Stimulated activated CD4-positive, alpha-beta T cell treated with anti-CD3 and anti-CD28 coated beads, Interleukin-1b, Interleukin-23, amount 100 ng/mL, for 1 hour (primary cell): ENCODE measurements at places on chromosomes 5 and 9.
A peak's percentile ranks its signal among the peaks of the same experiment; 100 is the strongest.

- DNase-seq = no peak
Measured at GRCh38 chr5:172730981-172731679, 39.9 kb downstream of the DUSP1 start.

GRCh38 chr5:122532035-122532434 is 220.0 kb downstream of the SNCAIP start:
- no peak for DNase-seq

GRCh38 chr5:78367318-78367991 is 7.0 kb downstream of the SCAMP1 start:
- no peak for DNase-seq

- DNase-seq = no peak
Measured at GRCh38 chr9:23651051-23651450, 175.0 kb downstream of the ELAVL2 start.

GRCh38 chr5:163841-164240 is 27.5 kb upstream of the LRRC14B start:
- DNase-seq = no peak

- no peak for DNase-seq
Measured at GRCh38 chr5:50786073-50786472, 119.6 kb downstream of the PARP8 start.

- DNase-seq = no peak
Measured at GRCh38 chr9:120259100-120259499, 320.9 kb downstream of the CDK5RAP2 start.

DNA sequence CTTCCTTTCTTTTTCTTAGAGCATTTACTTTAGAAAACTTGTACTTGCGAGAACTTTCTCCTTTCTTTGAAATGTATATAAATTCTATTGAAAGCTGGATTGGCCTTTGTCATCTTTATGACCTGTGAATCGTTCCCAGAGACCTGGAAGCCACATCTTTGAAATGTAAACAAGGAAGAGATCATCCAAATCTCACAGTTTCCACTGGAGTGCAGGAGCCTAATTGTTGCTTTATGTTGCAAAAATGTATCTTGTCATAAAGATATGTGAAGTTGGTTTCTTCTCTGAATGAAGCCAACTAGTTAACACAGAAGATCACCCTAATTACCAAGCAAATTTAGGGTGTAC is 1101.8 kb downstream of the TAF11L14 start:
- DNase-seq = no peak

GRCh38 chr9:15485836-15486666 is 24.7 kb downstream of the PSIP1 start:
- DNase-seq = no peak

DNA sequence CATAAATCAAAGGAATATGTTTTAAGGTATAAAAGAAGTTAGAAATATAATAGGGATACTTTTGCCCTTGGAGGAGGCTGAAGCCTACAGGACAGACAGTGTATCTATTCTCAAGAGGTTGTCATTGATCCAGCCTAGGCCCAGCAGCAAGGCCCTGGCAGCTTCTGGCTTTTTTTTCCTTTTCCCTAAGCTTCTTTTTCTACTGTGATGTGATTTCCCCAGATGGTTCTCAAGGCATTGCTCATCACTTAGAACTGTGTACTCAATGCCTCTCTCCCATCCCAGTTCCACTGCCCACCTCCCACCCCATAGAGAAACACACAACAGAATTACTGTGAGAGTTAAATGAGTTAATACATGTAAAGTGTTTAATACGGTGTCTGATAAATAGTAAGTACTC is 88.6 kb downstream of the SLC44A1 start:
- no peak for DNase-seq

DNA sequence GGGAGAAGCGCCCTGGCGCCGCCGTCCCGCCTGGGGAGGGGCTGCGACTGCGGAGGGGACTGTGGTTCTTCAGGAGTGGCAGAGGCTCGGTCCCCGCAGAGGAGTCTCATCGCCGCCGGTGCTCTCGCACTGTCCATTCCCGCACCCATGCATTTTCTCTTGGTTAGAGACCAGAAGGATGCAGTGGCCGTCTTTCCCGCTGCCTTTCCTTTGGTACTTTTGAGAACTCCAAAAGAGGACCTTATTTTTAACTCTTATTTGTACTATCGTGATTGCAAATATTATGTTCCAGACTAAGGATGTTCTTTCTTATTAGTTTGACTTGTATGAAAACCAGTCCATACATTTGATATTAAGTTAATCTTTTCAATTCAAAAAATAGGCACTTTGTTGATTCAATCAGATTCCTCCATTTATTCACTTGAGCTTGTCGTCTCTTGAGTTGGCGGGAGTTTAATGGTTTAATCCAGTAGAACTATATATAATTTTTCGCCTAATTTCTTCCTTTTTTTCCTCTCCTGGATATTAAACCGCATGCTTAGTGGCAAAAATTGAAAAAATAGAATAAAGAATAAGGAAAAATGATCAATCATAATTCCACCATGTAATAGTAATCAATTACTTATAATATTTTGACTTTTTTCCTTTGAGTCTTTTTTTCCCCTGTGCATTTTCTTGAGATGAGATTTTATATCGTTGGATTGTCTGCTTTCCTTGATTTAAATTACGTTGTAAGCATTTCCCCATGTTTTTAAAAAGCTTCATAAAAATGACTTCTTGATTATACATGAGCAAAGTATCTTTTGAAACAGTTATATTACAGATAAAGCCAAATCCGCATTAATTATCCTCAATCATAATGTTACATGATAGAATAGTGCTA is 861 bp downstream of the ZFYVE16 start:
- no peak for DNase-seq

- DNase-seq = no peak
Measured at GRCh38 chr5:107668154-107669095, 2.3 kb downstream of the EFNA5 start.

DNA sequence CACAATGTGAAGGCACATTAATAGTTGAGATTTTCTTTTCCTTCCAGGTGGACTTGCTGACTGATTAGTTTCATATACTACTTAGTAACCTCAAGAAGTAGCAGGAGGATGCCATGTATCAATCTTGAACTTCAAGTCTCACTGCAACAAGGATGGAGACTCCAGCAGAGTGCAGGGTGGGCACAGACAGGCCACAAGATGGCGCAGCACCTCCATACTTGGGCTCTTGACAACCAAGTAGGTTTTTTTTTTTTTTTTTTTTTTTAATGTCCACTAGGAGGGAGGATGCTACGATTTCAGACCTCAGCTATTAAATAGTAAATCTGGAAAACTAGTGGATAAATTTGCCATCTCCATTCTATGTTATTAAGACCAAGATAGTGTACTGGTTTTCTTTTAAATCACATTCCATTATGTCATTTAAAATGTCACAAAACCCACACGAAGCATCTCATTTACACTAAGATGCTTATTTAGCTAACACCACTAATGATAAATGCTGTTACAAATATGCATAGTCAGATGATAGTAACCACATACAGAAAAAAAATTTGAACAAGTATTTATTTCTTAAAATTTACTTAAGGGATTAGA is 58.6 kb downstream of the IL6ST start:
- DNase-seq = peak; percentile 56

GRCh38 chr5:136205061-136205702 is 12.2 kb upstream of the SMIM32 start:
- DNase-seq = no peak

- no peak for DNase-seq
Measured at GRCh38 chr5:9112520-9113291, 433.2 kb downstream of the SEMA5A start.

GRCh38 chr5:58775701-58776262 is 192.9 kb downstream of the RAB3C start:
- DNase-seq = no peak

- DNase-seq = no peak
Measured at GRCh38 chr5:51566953-51567352, 183.7 kb downstream of the ISL1 start.

DNA sequence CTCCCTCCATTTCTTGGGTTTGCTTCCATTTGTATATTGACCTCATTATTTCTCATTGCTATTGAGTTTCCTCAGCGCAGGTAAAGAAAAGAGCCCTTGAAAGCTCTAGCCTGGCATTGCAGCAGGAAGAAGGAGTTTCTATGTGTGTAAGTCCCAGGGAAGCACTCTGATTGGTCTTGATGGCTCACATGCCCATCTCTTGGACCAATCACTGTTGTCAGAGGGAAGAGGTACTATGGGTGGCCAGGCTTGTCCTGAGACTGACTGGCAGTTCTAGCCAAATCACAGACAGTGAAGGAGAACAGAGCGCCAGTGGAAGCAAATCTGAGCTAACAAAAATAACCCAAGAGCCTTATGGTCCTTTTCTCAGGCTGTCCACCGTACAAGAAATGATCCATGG is 219.0 kb downstream of the PAX5 start:
- DNase-seq = no peak

GRCh38 chr9:135486267-135487065 is 6.9 kb downstream of the PPP1R26 start:
- DNase-seq = no peak

GRCh38 chr9:38747067-38747466 is 27.1 kb upstream of the FAM240B start:
- no peak for DNase-seq

GRCh38 chr9:81579381-81579780 is 110.0 kb downstream of the TLE1 start:
- no peak for DNase-seq

GRCh38 chr5:71969460-71969859 is 137.8 kb upstream of the MAP1B start:
- no peak for DNase-seq

DNA sequence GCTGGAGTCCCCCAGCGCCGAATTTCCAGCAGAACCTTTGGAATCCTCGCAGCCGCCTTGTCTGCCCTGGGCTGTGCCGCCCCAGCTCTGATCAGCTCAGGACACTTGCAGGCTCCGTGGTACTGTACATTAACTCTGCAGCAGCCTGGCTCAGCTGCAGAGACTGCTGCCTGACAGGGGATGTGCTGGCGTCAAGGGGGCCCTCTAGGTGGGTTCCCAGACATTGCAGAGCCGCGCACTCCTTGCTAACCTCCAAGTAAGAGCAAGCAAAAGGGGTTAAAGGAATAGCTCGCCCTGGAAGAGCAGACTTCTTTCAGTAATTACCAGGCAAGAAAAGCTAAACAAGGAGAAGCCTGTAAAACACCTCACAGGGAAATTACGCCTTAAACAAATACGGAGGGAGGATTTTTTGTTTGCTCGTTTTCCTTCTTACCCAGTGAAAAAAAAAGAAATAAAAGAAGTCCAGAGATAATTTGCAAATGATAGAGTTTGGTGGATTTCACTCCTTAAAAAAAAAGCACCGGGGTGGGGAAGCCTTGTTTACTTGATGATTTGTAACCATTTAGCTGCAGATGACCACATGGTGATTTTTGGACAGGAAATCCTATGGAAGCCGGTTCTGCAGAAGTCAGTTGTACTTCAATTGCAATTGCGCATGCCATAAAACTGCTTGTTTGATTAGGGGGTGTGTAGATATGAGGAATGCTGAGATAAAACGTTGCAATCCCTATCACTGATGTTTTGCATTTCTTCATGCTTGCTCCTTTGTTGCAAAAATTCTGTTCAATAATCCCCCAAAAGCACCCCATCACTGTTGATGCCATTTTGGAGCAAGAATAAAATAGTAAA is 305.8 kb downstream of the PDE4D start:
- DNase-seq = no peak

DNA sequence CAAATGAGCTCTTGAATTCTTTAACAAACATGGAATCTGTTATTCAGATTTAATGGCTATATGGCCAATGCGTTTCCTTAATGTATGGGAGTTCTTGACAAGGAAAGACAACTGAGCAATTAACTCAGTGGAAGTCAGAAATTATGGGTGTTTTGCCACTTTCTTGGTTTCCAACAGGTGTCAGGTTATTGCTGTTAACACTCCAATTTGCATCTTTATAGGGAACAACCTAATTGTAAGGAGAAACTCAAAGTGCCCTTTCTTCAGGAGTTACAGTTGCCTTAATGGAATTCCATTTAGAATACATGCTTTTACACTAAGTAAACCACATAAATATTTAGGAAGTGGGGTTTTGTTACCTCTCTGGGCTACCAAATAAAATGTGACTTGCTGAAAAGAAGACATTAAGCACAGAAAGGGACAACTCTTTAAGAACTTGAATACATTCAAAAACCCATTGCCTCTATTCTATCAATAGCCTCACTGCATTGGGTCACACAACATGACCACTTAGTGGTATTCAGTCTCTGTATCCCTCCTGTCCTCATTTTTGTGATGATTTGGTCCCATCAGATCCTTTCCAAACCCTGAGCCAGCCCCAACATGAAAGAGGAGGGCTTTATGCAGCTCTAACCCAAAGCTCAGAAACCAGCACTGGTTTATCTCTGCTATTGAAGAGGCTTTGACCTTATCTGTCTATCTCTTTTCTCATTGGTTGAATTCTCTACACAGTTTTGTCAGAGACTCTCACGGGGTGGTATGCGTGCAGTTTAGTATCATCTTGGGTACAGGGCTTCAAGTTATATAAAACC is 118.7 kb downstream of the EDIL3 start:
- DNase-seq = no peak

- DNase-seq = no peak
Measured at GRCh38 chr5:71864730-71865601, 145.9 kb downstream of the CARTPT start.

GRCh38 chr5:147930769-147931168 is 24.4 kb upstream of the C5orf46 start:
- no peak for DNase-seq

- DNase-seq = no peak
Measured at GRCh38 chr9:21443849-21444625, 3.8 kb downstream of the IFNA1 start.

- no peak for DNase-seq
Measured at GRCh38 chr9:4341554-4341953, 41.7 kb upstream of the GLIS3 start.

DNA sequence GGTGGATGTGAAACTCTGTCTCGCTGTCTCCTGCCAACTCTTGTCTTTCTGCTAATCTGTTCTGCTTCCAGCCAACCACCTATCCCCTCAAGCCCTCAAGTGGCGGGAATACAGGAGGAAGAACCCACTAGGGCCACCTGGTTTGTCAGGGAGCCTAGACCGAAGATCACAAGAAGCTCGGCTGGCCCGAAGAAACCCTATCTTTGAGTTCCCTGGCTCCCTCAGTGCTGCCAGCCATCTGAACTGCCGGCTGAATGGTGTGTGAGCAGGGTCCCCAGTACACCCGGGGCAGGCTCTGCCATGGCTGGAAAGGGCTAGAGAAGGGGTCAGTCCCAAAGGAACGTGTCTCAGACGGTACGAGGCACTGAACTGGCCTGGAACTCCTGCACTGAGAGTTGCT is 49.2 kb upstream of the TESK1 start:
- DNase-seq = no peak

DNA sequence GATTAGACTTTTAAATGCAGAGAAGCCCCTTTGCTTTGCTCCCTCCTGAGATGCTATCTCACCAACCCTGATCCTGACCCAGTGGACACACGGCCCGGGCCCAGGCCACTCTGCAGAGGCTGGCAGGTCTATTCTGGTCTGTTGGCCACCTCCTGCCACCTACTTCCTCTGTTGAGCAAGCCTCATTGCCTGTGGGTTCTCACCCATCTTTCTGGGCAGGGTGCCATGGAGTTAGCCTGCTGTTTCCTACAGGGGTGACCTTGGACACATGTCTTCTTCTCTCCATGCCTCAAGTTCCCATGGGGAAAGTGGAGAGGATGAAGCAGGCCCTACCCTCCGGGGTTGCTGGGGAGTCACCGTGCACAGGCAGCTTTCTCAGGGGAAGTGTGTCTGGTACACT is 266.2 kb upstream of the IRX1 start:
- DNase-seq = no peak

GRCh38 chr5:139946006-139946405 is 97.1 kb downstream of the NRG2 start:
- no peak for DNase-seq

GRCh38 chr5:15105799-15106393 is 234.3 kb upstream of the ANKH start:
- DNase-seq = no peak

- no peak for DNase-seq
Measured at GRCh38 chr5:126514131-126514557, 80.9 kb downstream of the ALDH7A1 start.
